Frontal cortex (tissue), 4 donors: ENCODE measurements at places on chromosomes 6 and 20.

- no peak for DNase-seq
Observed at GRCh38 chr20:38685853-38686473, 38.3 kb upstream of the SLC32A1 start.

DNA sequence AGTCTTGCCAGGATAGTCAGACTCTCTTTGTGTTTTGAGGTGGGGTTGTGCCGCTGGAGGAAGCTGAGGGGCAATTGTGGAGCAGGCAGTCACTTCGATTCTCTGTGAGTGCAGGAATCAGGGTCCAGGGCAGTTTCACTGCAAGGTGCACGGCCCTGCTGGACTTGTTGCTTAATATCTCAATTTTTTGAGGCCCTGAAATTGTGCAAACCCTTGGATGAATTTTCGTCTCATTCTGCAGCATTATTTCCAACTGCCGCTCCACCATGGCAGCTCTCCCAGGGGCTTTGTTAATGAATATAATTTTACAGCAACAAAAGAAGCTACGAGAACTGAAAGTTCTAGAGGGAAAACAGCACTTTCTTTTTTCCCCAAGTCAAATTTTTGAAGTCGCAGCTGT is 531.9 kb downstream of the QKI start:
- DNase-seq: no peak

GRCh38 chr6:83815631-83816272 is 37.4 kb upstream of the RIPPLY2 start:
- no peak for DNase-seq

GRCh38 chr6:68754681-68755213 is 119.7 kb downstream of the ADGRB3 start:
- DNase-seq: no peak

GRCh38 chr6:158928068-158928467 is 71.9 kb downstream of the RSPH3 start:
- DNase-seq: no peak

- DNase-seq: no peak
Observed at GRCh38 chr6:144349690-144350527, 64.8 kb downstream of the UTRN start.

GRCh38 chr6:14001329-14002012 is 76.7 kb downstream of the RNF182 start:
- no peak for DNase-seq
